Gastrocnemius medialis (tissue), 4 donors: ENCODE measurements at places on chromosomes 1 and 21.
A peak's percentile ranks its signal among the peaks of the same experiment; 100 is the strongest.

DNA sequence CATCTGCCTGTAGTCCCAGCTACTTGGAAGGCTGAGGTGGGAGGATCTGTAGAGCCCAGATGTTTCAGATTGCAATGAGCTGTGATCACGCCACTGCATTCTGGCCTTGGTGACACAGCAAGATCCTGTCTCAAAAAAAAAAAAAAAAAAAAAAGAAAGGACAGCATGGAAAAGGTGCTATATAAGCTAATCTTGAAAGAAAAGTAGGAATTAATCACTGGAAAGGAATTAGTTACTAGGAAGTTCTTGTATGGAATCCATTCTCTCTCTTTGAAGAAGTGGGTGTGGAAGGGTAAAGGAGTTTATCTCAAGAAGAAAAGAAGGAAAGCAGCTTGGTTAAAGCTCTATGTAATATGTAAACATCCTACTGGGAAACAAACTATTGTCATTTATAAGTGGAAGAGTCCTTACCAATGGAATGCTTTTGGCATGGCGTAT is 339.2 kb downstream of the DPYD start:
- DNase-seq, result no peak

DNA sequence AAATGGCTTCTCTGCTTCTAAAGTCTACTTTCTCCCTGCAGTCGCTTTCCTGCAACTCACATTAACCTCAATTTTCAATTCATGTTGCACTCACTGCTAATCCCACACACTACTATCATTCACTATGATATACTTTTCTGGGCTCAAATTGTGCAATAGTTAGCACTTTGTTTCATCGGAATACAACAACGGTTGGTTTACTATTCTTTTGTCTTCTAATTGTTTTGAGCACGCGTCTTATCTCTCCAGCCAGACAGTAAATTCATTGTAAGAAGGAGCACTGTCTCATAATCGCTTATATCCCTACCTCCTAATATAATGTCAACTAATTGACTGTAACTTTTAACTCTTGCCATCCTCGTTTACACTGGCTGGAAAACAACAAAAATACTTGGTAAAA is 3.9 kb upstream of the PALMD start:
- DNase-seq, result no peak

- peak; percentile 13 for DNase-seq
Observed at GRCh38 chr1:92859400-92860039, 27.7 kb downstream of the RPL5 start.

- DNase-seq, result no peak
Observed at GRCh38 chr1:198798923-198799386, 160.1 kb downstream of the PTPRC start.

DNA sequence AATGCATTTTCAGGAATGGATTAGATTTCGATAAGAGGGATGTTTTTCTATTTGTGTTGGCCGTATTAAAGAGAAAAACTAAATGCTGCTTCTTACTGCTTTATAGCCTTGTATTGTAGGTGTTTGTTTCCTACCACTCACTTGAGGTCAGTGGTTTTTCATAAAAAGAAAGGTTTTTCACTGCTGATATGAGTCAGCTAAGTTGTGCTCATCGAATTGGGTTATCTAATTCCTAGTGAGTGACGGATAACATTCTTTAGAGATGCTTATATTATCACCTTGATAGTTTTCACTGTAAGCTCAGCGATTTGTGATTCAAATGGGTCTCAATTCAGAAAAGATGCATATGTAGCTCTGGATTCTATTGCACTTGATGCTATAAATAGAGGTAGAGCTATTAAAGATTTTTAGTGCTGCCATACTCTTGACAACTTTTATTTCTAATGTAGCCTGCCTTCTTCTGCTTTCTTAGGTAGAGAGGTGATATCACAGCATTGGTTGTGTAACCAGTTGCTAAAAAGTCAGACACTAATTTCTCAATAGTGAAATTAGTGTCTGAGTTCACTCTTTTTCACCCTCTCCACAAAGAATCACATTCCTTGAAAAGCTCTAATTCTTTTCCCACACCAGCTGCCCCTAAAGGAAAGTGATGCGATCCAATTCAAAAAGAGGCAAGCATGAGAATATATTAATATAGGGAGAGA is 180.0 kb downstream of the RASAL2 start:
- DNase-seq, result no peak

DNA sequence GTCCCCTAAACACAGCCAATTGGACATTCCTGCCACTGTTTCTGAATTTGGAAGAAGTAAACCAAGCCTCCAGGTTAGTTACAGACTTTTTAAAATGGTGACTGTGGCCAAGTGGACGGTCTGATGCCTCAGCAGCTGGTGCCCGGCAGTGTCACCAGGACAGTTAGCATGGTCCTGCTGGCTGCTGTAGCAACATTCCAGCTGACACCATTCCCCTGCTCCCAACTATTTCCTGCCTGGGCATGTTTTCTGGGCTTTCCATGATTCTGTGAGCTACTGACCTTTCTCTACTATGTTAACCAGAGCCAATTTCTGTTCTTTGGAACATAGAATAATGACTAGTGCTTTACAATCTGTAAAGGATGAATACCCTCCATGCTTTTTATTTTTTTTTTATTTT is 95.0 kb downstream of the TLR5 start:
- no peak for DNase-seq

DNA sequence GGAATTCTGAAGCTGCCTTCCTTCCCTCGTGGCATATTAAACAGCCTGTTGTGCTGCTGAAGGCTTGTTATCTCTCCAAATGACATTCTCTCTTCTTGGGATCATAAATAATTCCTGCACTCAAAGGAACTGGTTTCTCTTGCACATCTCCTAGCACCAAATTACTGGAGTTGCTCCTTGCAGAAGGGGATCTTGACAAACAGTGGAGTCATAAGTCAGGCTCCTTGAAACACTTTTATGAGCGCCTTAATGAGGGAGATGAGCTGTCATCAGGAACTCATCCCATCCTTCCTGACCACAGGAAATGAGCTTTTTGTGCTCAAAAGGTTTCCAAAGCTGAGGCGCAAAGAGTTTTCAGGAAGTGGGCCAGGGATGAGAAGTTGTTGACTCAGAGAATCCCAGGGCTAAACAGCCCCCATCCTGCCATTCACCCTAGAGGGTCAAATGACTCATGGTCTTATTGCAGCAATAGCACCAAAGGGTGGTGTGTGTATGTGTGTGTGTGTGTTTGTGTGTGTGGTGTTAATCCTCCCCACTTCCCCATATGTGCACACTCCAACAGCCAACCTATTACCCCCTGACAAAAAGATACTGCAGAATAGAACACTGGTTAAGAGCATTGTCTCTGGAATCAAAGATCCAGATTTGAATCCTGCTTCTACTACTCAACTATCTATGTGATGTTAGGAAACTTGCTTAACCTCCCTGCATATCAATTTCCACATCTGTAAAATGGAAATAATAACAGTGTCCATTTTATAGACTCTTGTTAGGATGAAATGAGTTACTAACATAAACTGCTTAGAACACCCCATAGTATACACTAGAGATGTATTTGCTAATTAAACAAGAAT is 2.8 kb upstream of the PHC2 start:
- peak; percentile 49 for DNase-seq

- DNase-seq, result no peak
Observed at GRCh38 chr1:181077576-181078242, 10.8 kb upstream of the IER5 start.

- no peak for DNase-seq
Observed at GRCh38 chr1:210233216-210233494, 559 bp downstream of the SERTAD4 start.

- no peak for DNase-seq
Observed at GRCh38 chr1:195576641-195577040, 1031.6 kb downstream of the KCNT2 start.

DNA sequence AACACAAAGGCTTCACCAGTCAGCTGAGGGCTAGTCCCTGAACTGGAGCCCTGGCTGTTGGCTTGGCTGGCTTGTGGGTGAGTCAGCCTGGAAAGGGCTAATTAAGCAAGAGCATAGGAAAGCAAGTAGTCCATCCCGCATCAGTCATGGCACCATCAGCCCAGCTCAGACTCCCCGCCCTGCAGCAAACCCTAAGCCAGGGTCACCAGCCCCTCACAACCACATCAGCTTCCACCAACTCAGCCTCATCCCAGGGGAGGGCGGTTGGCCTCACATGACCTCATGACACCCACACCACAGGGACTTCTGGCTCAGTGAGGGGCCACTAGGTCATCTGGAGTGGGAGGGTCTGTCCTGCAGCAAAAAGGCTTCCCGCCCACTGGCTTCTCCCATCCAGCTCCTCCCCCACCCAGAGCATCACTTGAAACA is 7.0 kb upstream of the SPATC1L start:
- DNase-seq, result peak; percentile 80

DNA sequence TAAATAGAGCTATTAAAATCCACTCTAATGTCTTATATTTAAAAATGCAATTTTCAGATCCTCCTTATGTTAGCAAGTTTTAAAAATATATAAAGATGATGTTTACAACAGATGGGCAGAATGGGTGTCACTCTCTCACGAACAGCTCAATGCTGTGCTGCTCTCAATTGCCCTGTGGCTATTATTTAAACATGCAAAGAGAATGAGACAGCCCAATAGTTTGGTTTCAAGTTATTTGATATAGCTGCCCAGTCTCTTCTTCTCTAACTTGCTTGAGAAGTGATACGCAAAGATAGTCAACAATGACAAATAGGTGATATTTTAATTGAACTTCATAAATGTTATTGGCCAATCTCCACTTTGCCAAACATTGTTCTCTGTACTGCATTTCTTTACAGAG is 199.3 kb upstream of the GREM2 start:
- no peak for DNase-seq

DNA sequence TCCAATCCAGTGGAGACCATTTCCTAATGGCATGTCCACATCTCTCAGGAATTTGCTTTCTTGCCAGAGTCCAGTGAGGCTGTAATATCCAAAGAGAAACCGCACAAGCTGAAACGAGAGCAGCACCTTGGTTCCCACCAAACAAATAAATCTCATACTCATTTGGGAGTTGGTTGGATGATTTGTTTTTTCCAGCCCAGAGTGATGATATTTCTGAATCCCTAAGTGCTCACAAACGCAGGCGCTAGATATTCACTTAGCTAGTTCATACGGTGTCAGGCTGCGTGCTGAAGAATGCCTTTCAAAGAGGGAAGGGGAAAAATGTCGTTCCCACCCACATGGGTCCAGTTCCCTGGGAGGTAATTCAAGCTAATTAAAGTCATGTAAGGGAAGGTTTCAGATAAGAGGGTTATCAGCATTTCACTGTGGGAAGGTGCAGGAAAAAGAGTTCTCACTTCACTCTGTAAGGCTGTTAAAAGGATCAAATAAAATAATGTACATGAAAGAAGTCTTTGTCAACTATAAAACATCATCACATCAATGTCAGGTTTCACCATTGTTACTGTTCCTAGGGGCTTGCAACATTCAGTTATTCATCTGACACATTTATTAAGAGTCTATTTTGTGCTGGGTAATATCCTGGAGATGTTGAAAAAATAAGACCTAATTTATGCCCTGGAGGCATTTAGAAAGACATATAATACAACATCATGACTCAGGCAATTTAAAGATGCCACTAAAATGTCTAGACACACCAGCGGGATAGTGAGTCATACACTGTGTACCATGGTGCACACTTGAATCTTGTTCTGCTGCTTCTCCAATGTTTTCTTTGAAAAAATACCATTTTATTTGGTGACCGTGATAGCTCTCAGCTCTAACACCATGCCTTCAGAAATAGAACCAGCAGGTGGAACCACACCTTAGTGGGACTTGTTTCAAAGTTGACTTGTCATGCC is 19.3 kb downstream of the DPT start:
- DNase-seq, result no peak

DNA sequence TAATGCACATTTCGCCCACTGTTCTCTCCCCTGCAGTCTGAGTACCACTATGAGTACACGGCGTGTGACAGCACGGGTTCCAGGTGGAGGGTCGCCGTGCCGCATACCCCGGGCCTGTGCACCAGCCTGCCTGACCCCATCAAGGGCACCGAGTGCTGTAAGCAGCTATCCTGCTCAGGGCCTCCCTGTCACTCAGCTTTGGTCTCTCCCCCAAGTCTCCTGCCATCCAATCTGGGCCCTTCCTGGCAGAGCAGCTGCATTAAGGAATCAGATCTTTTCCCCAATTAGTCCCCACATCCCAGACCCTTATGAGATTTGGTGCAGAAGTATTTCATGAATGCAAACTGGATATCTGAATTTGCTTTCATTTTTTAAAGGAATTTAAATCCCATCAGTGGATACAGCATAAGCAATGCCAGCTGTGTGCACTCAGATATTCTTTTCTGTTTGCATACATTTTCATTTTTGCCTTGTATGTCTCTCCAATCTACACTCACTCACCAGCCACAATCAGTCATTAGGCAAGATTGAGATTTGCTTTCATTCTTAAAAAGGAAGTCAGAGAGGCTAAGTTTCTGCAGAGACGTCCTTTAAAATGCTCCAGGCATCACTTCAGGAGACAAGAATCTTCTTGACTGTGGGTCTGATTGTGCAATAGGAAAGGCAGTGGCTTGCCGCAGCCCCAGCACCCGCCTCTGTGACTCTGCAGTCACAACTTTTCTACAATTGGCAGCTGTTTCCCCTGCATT is 48.1 kb downstream of the ELAPOR1 start:
- DNase-seq, result peak; percentile 16

- DNase-seq, result no peak
Observed at GRCh38 chr21:37615962-37616361, 249.4 kb downstream of the DYRK1A start.

DNA sequence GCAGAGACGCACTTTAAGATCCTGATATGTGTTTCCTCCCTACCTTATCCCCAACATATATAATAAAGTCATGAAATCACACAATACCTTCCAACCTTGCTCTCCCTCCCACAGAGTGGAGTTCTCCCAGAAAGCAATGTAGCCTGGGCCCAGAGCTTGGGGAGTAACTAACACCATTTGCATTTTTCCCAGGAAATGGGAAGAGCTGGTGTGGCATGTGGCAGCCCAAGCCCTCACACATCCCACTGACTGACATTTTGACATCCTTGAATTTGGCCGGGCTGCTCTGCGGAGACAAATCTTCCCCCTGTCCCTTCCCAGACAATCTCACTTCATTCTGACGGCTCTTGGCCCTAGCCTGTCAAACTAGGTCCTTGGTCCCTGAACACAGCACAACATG is 37.0 kb upstream of the ATP2B4 start:
- no peak for DNase-seq

DNA sequence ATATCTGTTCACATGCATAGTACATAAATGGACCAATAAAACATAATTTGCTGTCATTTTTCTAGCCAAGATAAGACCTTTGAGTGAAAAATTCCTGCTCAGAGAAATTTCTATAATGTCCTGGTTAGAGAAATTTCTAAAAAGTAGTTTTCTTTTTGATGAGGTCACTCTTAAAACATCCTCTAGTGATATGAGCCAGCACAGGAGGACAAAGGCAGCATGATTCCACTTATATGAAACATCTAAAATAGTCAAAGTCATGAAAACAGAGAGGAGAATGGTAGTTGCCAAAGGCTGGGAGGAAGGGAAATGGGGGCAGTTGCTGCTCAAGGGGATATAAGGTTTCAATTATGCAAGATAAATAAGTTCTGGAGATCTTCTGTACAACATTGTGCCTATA is 239.4 kb downstream of the BACH1 start:
- DNase-seq, result no peak

GRCh38 chr1:221458447-221459156 is 283.3 kb downstream of the DUSP10 start:
- DNase-seq, result no peak
